ENCODE measurements at places on chromosomes 3 and 15. TPM values are rescaled to one million over a fixed set of nuclear protein-coding genes. Genes with fewer than 3 reads are reported as not detected.

The FMN1 gene
- 51.0 TPM for total RNA-seq

The SCAPER gene
- 63.3 TPM for total RNA-seq

The STRIT1 gene
- not detected for total RNA-seq

The AQP9 gene
- total RNA-seq = 2.2 TPM

The AMOTL2 gene
- total RNA-seq = 29.3 TPM

The RPL15 gene
- 2,237 TPM for total RNA-seq

The APOD gene
- 941 TPM for total RNA-seq

DNA sequence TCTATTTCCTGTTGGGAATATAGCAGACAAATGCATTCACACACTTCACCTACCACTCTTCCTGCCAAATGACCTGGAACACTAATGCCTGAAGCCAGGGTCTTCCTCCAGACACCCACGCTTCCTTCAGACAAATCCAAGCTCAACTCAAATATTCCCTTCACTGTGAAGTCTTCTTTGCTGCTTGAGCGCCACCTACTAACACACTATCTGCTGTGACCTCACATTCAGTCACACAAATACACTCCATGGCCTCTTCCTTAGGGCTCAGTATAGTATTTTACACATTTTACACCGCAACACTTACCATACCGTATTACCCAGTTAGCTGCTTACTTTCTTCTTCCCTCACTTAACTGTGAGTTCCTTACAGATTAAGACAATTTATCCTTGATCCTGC lies 149.4 kb downstream of the SHOX2 start:
- H3K27me3 ChIP-seq = no peaks in the 10 kb centered on the region
- H3K4me1 ChIP-seq = no peaks in the 10 kb centered on the region
- H3K36me3 ChIP-seq = no peaks in the 10 kb centered on the region
- no peak for DNase-seq
- H3K4me3 ChIP-seq = no peak overlapping the region
- no peak overlapping the region for H3K27ac ChIP-seq

DNA sequence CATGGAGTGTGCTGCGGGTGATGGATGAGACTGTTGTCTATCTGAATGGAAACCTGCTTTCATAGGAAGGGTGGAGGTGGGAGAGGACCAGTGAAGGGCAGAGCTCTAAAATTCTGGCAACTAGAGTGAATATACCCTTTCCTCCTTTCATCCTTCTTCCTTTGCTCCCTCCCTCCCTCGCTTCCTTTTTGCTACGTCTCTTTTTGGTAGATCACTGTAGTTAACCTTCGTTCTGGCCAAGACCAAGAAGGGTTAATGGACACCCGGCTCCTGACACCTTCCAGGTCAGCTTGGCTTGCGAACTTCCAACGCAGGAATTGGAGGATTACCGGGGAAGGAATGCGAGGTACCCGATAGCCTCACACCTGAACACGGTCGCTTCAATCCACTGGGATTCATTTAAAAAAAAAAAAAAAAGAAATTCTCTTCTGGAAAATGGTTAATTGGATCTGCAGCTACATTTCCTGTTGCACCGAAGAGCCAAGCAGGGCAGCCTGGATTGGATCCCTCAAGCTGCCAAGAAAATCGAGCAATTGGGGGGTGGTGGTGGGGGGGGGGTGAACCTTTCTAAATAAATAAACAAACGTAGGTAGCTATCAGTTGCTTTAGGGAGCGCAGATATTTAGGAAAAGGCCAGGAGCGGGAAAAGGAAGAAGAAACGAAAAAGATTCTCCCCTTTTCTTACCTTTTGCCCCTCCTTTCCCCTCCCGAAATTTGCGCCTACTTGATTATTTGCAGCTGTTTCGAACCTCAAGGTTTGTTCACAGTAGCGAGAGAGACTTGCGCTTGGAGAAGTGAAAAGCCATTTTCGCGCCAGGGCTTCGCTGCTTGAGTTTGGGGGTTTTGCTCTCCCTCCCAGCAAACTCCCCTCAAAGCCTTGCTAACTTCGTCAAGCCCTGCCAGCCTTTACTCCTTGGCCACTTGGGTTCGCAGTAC lies 9.5 kb upstream of the NR2F2 start:
- H3K4me3 ChIP-seq = peak overlapping the region; percentile 80
- no peaks in the 10 kb centered on the region for H3K36me3 ChIP-seq
- H3K27ac ChIP-seq = peak overlapping the region; percentile 96
- peaks cover 43% of the 10 kb centered on the region for H3K27me3 ChIP-seq
- H3K4me1 ChIP-seq = peaks cover 59% of the 10 kb centered on the region

DNA sequence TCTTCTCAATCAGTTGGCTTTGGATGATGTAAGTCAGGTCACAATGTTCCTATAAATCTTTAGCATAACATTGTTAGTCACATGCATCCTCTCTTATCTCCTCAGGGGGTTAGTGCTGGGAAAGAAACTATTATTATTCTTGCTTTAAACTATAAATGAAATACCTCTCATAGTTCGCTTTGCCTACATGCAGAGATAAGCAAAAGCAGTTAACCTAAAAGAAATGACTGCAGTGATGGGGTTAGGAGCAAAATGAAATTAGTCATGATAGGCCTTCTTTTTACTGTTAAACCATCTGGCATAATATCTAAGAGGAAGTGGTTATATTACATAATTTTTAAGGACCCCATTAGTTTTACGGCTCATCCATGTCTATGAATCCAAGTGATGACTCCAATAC lies 91.7 kb upstream of the IGSF10 start:
- H3K4me1 ChIP-seq = no peaks in the 10 kb centered on the region
- DNase-seq = no peak
- no peak overlapping the region for H3K4me3 ChIP-seq
- H3K27me3 ChIP-seq = no peaks in the 10 kb centered on the region
- no peak overlapping the region for H3K27ac ChIP-seq

- DNase-seq = no peak
- H3K4me3 ChIP-seq = no peak overlapping the region
- H3K27me3 ChIP-seq = no peaks in the 10 kb centered on the region
- no peak overlapping the region for H3K27ac ChIP-seq
- no peaks in the 10 kb centered on the region for H3K36me3 ChIP-seq
Observed at GRCh38 chr3:17936736-17937480, 194.5 kb upstream of the TBC1D5 start.

GRCh38 chr3:27452368-27453090 lies 31.7 kb downstream of the SLC4A7 start:
- no peaks in the 10 kb centered on the region for H3K36me3 ChIP-seq
- H3K4me1 ChIP-seq = peaks cover 3% of the 10 kb centered on the region
- H3K27ac ChIP-seq = no peak overlapping the region

- no peak overlapping the region for H3K4me3 ChIP-seq
- no peak for DNase-seq
- H3K36me3 ChIP-seq = no peaks in the 10 kb centered on the region
- no peaks in the 10 kb centered on the region for H3K4me1 ChIP-seq
- no peak overlapping the region for H3K27ac ChIP-seq
- no peaks in the 10 kb centered on the region for H3K27me3 ChIP-seq
Observed at GRCh38 chr3:34863485-34863884, 775.8 kb upstream of the ARPP21 start.

GRCh38 chr3:25725810-25726209 lies 57.4 kb downstream of the NGLY1 start:
- H3K27me3 ChIP-seq = no peaks in the 10 kb centered on the region
- no peaks in the 10 kb centered on the region for H3K4me1 ChIP-seq
- no peak for DNase-seq
- no peak overlapping the region for H3K4me3 ChIP-seq

- no peak overlapping the region for H3K27ac ChIP-seq
- no peaks in the 10 kb centered on the region for H3K36me3 ChIP-seq
- no peaks in the 10 kb centered on the region for H3K27me3 ChIP-seq
- H3K4me3 ChIP-seq = no peak overlapping the region
- no peaks in the 10 kb centered on the region for H3K4me1 ChIP-seq
Observed at GRCh38 chr3:3664935-3665334, 134.3 kb upstream of the LRRN1 start.

DNA sequence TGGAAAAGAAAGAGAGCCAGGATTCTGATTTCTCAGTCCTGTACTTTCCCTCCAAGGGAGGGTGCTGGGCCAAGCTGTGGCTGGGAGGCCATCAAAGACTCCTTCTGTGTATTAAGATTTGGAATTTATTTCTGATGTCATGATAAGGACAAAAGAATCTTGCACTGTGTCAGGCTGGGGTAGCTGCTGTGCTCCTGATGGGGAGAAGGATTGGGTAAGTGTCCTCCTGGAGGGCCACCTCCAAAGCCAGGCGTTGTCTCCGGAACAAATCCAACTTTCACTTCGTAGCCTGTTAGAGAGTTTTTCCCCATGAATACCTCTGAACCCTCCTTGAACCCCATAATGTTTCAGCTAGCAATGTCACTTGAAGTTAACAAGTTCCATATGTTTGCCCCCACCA lies 29.9 kb downstream of the CLDN11 start:
- H3K4me3 ChIP-seq = no peak overlapping the region
- no peaks in the 10 kb centered on the region for H3K36me3 ChIP-seq
- no peak overlapping the region for H3K27ac ChIP-seq
- no peaks in the 10 kb centered on the region for H3K4me1 ChIP-seq
- DNase-seq = no peak
- no peaks in the 10 kb centered on the region for H3K27me3 ChIP-seq

- no peak overlapping the region for H3K4me3 ChIP-seq
- DNase-seq = no peak
- no peaks in the 10 kb centered on the region for H3K27me3 ChIP-seq
- H3K4me1 ChIP-seq = peaks cover 12% of the 10 kb centered on the region
- H3K27ac ChIP-seq = no peak overlapping the region
Observed at GRCh38 chr3:171189394-171190080, 163.0 kb upstream of the SLC2A2 start.

DNA sequence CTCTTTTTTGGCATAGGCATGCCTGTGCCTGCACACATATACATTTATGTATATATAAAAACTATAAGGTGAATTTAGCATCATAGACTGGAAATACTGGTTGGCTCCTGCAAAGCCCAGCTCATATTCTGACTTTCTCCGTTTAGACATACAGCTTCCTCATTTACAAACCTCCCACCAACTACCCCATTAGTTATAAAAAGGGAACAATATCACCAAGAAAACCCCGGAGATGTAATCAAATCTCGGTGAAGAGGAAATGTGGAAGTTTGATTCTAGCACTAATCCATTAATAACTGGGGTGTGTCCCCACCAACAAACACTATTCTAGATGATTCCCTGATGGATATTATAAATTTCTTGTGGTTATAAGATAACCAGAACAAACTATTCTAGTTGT lies 517.7 kb upstream of the TBL1XR1 start:
- peaks cover 12% of the 10 kb centered on the region for H3K4me1 ChIP-seq
- H3K27ac ChIP-seq = no peak overlapping the region
- no peaks in the 10 kb centered on the region for H3K27me3 ChIP-seq

GRCh38 chr3:58659051-58659675 lies 7.4 kb downstream of the FAM3D start:
- H3K4me3 ChIP-seq = no peak overlapping the region
- peak overlapping the region; percentile 20 for H3K27ac ChIP-seq
- H3K27me3 ChIP-seq = no peaks in the 10 kb centered on the region
- peak; percentile 55 for DNase-seq

DNA sequence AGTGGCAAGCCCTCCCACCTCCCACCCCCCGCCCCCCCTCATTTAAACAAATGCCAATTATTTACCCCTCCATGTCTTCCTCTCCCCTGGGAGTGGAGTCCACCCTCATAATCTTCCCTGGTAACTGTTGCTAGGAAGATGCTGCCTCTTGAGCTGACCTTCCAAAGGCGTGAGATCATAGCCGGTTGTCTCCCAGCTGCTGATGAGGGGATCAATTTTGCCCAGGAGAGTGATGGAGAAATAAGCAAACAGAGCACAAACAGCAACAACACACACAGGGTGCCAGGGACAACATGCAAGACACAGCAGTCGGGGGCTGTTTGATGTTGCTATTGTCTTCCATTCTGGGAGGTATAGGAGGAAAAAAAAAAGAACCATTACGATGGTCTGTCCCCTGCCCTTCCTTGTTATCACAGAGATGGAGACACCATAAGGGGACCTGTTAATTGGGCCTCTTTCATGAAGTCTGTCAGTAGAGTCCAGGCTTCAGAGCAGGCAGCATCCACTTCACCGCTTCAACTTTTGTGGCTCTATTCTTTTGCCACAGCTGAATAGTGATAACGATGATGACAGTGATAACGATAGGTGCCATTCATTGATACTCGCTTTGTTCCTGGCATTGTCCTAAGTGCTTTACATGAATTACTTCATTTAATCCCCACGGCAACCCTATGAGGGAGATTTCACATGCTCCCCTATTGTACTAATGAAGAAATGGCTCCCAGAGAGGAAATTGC lies 76.9 kb upstream of the RGMA start:
- no peak for DNase-seq
- no peaks in the 10 kb centered on the region for H3K4me1 ChIP-seq
- H3K4me3 ChIP-seq = no peak overlapping the region
- H3K27me3 ChIP-seq = peaks cover 6% of the 10 kb centered on the region

- DNase-seq = no peak
- H3K4me1 ChIP-seq = peaks cover 40% of the 10 kb centered on the region
- no peak overlapping the region for H3K4me3 ChIP-seq
- H3K27me3 ChIP-seq = no peaks in the 10 kb centered on the region
- H3K36me3 ChIP-seq = no peaks in the 10 kb centered on the region
- no peak overlapping the region for H3K27ac ChIP-seq
Observed at GRCh38 chr3:71689291-71689690, 35.9 kb downstream of the EIF4E3 start.

DNA sequence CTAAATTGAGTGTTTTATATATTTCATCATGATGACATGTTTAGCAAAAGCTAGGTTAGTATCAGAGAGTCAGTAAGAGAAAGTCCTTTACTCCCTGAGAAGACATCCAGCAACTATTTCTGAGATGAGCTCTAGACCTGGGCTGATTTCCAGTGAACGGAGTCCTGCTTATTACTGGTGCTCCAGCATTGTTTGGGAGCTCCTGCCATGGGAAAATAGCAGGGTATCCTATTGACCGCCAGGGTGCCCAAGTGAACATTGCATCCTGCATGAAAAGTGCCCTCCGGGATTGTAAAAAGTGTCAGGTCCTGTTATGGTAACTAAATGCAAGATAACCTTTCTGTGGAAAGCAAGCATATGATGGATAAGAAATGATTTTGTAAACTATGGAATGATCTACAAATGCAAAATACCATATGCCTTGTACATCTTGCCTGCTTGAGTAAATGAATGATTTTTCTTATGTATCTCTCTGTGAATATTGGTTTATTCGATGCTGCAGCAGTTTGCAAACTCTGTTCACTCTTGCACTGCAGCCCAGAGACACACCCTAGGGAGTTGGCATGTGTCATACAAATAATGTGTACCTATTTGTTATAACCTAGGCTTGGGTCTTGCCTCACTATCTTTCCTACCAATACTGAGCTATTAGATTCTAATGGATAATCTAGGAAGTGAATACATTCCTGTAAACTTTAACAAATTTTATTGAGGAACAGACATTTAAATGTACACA lies 96.7 kb downstream of the IL5RA start:
- H3K4me1 ChIP-seq = no peaks in the 10 kb centered on the region
- no peak for DNase-seq
- H3K36me3 ChIP-seq = no peaks in the 10 kb centered on the region
- H3K27me3 ChIP-seq = no peaks in the 10 kb centered on the region

Measured in stomach (tissue), 19 donors.